ENCODE measurements at places on chromosomes 16 and 17. TPM values are rescaled to one million over a fixed set of nuclear protein-coding genes. Genes with fewer than 3 reads are reported as not detected.

- no peak for DNase-seq
Observed at GRCh38 chr17:67489273-67489672, 112.2 kb downstream of the PITPNC1 start.

DNA sequence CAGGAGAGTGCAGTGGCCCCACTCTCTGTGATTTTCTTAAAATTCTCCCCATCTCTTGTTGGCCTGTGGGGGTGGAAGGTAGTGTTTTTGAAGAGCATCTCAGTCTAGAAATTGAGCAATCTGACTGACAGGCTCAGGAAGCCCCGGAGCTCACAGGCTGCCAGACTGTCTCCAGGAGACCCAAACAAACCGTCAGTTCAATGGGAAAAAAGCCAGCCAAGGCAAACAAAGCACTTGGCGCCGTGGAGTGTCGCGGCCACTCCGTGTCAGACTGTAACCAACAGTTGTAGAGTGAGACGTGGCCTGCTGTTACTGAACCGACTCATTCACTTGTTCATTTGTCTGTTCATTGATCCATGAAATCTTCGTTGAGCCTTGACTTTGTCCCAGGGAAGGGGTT, 33.7 kb downstream of the RGS9 start:
- DNase-seq = no peak

DNA sequence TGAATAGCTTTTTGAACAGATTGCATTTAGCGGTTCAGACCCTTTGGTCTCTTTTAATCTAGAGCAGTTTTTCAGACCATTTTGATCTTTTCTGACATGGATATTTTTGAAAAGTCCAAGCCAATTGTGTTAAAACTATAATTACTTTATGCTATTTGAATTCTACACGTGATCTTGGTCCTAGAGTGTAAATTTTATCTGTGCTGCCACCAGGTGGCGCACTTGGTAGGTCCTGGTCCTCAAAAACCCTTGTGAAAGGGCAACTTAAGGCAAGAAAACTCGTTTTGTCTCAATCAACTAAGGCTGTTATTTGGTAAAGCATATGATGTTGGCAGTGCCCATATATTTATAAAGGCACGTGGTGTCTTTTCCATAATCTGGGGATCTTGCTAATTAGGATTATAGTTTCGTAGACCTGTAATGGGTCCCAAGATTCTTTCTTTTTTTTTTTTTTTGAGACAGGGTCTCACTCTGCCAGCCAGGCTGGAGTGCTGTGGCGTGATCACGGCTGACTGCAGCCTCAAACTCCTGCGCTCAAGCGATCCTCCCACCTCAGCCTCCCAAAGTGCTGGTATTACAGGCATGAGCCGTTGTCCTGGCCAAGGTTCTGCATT, 43.9 kb upstream of the TEX2 start:
- no peak for DNase-seq

GRCh38 chr17:17029938-17030337, 12.3 kb upstream of the MPRIP start:
- DNase-seq = no peak

DNA sequence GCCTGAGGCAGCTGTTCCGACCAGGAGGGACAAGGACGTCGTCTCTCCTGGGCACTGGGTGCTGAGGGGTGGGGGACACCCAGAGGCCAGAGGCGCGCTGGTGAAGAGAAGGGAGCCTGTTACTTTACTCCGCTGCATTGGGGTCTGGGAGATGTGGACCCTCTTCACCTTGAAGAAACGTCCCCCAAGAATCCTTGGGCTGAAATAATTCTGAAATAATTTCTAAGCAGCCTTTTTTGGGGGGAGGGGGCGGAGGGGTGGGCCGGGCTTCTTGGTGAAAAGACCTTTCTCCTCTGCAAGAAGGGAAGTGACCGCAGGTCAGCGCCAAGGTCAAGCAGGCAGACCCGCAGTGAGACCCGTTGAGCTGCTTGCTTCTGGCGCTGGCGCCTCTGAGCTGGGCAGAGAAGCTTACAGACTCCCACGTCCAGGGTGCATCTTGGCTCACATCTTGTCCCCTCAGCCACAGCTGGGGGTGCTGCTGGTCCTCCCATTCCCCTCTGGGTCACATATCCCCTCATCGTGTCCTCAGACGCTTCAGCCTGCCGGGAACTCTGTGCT, 1.1 kb downstream of the SYT17 start:
- no peak for DNase-seq

DNA sequence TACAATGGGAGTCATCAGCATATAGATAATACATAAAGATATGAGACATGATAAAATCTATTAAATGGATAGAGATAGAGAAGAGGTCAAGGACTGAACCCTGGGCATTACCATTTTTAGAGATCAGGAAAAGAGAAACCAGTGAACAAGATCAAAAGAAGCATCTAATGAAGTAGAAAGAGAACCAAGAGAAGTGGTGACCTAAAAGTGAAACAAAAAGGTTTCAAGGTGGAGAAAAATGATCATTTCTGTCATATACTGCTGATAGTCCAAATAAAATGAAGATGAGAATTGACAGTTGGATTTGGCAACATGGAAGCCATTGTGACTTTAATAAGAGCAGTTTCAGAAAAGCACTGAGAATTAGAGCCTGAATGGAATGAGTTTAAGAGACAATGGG, 165.1 kb downstream of the PPM1E start:
- DNase-seq = no peak

DNA sequence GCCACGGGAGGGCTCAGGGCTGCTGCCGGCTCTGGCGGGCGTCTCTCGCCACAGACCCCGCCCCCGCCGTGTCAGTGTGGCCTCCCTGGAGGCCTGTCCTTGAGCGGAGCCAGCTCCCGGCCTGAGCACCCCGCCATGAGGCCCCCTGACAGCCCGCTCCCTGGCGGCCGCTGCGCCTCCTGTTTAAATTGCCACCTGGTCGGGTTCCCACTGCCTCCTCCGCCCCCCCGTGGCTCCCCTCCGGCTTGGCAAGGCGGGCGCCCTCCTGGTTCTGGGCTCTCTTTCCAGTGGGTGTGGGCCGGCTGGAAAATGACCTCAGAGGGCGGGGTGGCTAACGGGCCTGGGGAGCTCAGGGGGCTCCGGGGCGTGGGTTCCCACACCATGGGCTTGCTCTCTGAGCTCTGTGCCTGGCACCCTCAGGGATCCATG, 42.1 kb upstream of the SSTR5 start:
- DNase-seq = no peak

GRCh38 chr16:26396511-26397235, 670.1 kb upstream of the C16orf82 start:
- DNase-seq = no peak

- peak; percentile 12 for DNase-seq
Observed at GRCh38 chr17:56319531-56319930, 166.3 kb downstream of the ANKFN1 start.

GRCh38 chr16:27313422-27314160, at the start of gene IL4R:
IL4R (plus strand) TSS chr16:27313974; CDS start chr16:27340204, 26,230 bp downstream.
- peak; percentile 35 for DNase-seq

DNA sequence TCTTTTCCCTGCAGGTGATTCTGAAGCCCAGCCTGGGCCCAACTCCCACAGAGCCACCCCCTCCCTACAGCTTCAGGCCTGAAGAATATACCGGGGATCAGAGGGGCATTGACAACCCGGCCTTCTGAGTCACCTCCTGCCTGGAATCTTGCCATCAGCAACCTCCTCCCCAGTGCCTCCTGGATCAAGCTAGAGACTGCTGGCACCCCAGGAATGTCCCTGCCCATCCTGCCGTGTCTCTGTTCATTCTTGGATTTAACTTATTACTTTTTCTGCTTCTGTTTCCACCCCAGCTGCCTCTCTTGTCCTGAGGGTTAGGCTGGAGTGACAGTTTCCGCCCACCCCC, 4.9 kb downstream of the TMEM92 start:
- no peak for DNase-seq

DNA sequence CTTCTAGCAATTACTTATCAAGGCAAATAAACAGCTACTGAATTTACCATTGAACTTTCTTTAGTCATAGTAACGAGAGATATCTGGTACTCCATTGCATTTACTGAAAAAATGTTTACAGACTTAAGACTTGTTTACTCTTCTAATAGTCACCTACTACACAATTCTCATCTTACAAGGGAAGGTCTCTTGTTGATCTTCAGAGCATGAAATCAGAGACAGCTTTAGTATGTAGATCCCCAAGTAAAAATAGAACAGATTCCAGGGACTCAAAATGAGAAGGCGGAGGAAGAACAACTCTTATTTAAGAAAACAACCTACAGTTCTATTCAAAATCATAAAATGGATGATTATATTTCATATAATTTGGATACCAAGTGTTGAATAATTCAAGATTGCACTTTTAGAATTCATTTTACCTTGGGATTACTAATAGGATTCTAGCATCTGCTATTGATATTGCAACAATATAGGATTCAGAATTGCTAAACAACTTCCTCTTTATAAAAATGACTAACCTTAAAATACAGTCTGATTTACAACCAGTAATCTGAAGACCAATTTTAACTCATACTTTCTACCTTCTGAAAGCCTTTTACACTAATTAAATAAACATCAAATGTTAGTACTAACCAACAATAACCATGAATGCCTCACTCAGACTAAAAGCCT, 20.8 kb downstream of the UBE2G1 start:
- no peak for DNase-seq

DNA sequence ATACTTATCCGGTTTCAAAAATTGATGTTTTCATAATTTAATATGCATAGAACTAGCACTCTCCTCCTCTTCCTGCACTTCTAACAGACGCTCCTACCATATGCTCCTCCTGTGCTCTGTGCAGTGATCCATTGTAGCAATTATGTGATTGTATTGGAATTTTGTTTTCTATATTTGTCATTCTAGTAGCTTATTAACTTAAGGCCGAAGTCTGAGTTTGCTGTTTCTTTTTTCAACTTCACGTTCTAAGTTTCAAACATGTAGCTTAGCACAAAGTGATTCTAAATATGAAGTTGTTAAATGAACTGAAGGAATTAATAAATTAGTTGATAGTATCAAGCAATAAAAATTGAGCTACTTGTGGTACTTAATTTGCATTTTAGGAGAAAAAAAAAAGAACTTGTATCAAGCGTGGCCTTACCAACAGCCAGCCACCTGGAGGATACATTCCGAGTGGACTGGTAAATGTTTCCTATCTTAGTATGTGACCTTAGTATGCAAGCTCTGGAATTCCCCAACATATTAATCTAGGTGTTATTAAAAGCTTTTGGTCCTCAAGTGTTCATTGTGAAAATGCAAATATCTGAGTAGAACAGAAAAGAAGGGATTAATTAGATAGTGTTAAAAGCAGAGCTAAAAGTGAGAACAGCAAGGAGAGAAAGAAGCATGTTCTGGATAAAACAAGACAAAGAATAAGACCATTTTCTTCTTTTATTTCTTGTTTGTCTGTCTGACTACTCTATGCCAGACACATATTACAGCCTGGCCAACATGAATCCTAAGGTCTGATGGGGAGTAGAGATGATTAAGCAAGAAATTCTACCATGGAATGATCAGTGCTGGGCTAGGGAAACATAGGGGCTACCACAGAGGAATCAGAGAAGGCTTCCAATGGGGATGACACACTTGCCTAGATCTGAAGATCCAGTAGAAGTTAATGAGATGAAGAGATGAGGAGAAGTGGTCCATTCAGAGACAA, 290.4 kb upstream of the MON1B start:
- DNase-seq = no peak

DNA sequence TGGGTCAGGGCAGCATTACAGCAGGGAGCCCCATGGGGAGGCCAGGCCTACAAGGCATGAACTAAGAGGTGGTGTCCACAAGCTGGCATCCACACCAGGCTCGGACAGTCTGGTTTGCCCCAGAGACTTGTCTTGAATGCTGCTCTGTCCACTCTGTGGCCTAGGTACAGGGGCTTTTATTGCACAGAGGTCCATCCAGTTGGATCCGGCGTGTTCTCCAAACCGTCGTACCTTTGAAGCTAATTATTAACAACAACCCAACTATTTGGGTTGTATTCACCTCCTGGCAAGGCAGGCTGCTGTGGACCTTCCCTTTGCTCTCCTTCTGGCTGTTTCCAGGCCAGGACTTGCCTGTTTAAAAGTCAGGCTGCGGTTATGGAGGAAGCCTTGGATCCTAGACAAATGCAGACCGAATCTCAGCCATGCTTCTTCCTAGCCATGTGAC, 123.4 kb downstream of the CLEC16A start:
- DNase-seq = no peak

GRCh38 chr17:46873941-46874645, 22.7 kb downstream of the WNT9B start:
- DNase-seq = no peak

DNA sequence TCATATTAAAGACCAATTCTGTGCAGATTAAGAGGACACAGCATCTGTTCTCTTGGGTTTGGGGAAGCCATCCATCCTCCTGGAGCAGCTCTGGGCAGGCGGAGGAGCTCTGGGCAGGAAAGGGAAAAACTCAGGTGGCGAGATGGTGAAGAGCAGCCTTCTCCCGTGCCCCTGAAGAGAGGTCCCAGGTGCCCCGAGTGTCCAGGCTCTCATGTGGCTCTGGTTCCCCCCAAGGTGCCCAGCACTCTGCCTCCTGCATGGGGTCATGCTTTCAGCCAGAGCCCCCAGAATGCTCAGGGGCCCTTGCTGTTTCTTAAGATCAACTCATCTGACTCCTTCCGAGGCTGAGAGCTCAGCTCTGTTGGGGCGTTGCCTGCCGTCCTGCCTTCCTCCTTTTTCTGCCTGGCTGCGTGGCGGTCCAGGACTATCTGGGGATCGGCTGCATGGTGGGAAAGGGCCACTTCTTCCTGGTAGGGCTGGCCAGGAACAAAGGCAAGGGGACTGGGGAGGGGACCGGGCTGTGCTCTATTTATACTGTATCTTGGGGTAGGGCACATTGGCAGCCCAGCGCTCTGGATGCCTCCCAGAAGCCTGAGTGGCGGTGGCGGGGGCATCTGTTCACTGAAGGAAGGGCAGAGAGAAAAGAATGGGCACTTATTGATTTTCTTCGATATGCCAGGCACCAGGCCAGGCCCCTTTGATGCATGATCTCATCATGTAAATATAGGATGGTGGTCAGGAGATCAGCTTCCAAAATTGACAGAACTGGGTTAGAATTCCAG, 103.2 kb upstream of the SDK2 start:
- DNase-seq = no peak

- no peak for DNase-seq
Observed at GRCh38 chr17:53721101-53721500, 101.6 kb upstream of the KIF2B start.

- no peak for DNase-seq
Observed at GRCh38 chr17:21419299-21420239, 43.4 kb downstream of the KCNJ12 start.

- DNase-seq = no peak
Observed at GRCh38 chr16:30096862-30097563, 1.0 kb upstream of the YPEL3 start.

SLC52A1 gene
- polyA plus RNA-seq = 0.16 TPM

HIRIP3 gene
- 21.6 TPM for polyA plus RNA-seq

SSTR5 gene
- polyA plus RNA-seq = not detected

PABPN1L gene
- polyA plus RNA-seq = not detected

CHMP1A gene
- polyA plus RNA-seq = 65.2 TPM

NPIPA3 gene
- polyA plus RNA-seq = 4.7 TPM

TMC7 gene
- 1.5 TPM for polyA plus RNA-seq

IGFALS gene
- 1.7 TPM for polyA plus RNA-seq

LITAFD gene
- polyA plus RNA-seq = not detected

IST1 gene
- polyA plus RNA-seq = 313 TPM

KRT32 gene
- not detected for polyA plus RNA-seq

TERB1 gene
- not detected for polyA plus RNA-seq

SLC16A6 gene
- 1.3 TPM for polyA plus RNA-seq

HIGD1B gene
- polyA plus RNA-seq = 2.1 TPM

ACSM5 gene
- polyA plus RNA-seq = 3.0 TPM

ADAM11 gene
- 3.1 TPM for polyA plus RNA-seq

All from left renal pelvis (tissue), 4 donors.